ENCODE measurements at places on chromosomes 3 and 15. TPM values are rescaled to one million over a fixed set of nuclear protein-coding genes. Genes with fewer than 3 reads are reported as not detected.

- DNase-seq = no peak
Measured at GRCh38 chr3:119524931-119525662, 26.8 kb downstream of the TIMMDC1 start.

DNA sequence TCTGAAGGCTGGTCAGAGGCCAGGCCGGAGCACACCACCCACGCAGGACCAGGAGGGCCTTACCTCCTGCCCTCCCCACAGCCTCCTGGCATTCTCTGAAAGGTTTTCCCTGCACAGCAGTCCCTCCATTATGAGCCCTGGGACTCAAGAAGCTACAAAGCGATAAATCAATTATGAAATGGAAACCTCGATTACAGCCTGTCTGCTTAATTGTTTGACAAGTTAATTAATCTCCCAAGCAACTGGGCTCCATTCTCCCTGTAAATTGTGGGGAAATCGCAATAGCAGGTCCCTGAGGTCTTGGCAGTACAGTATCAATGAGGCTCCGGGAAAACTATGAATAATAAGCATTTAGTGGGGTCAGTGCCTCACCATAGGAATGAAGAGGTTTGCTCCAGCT lies 683.5 kb downstream of the NTRK3 start:
- no peak for DNase-seq

GRCh38 chr3:177689869-177690268 lies 492.6 kb upstream of the TBL1XR1 start:
- DNase-seq = no peak

- DNase-seq = no peak
Measured at GRCh38 chr15:35260941-35261340, 175.8 kb upstream of the NANOGP8 start.

DNA sequence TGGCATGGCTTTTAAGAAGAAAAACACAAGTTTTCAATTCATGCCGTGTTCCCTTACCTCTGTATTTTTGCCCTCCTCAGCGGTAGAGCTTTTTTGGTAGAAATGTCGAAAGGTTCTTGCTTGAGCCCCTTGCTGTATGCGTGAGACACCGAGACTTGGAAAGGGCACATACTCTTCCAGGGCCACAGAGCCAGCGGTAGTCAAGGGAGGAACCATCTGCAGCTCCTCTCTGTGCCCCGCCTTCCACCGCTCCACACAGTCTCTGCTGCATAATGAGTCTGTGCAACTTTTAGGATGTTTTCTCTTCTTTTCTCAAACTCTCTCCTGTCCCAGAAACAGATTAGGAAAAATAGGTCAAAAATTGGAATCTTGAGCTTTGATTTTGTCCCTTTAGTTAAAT lies 77.5 kb downstream of the LPP start:
- no peak for DNase-seq

- DNase-seq = no peak
Measured at GRCh38 chr15:25944386-25944785, 81.3 kb upstream of the ATP10A start.

DNA sequence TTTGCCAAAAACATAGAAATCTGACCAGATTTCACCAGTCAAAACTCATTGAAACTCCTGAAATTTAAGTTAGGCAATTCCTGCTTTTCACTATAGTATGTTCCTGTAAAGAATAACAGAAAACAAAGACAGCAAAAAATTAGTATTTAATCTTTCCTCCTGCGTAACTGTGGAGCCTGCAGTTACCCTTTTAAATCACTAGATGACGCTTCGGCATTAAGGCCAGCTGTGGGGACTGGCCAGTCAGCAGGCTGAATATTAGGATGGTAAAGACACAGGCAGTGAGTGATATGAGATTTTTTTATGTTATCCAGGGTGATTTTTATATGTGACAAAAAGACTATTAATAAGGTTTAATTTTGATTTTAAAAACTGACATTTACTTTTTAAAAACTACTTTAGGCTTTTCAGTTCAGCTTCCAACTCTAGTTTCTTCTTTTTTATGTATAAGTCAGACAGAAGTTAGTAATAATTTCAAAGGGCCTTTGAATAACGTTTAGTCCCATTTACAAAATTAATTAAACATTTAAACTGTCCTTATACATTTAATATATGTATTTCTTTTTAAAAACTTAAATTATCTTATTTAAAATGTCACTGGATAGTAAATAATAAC lies 165.1 kb downstream of the PPM1L start:
- no peak for DNase-seq

DNA sequence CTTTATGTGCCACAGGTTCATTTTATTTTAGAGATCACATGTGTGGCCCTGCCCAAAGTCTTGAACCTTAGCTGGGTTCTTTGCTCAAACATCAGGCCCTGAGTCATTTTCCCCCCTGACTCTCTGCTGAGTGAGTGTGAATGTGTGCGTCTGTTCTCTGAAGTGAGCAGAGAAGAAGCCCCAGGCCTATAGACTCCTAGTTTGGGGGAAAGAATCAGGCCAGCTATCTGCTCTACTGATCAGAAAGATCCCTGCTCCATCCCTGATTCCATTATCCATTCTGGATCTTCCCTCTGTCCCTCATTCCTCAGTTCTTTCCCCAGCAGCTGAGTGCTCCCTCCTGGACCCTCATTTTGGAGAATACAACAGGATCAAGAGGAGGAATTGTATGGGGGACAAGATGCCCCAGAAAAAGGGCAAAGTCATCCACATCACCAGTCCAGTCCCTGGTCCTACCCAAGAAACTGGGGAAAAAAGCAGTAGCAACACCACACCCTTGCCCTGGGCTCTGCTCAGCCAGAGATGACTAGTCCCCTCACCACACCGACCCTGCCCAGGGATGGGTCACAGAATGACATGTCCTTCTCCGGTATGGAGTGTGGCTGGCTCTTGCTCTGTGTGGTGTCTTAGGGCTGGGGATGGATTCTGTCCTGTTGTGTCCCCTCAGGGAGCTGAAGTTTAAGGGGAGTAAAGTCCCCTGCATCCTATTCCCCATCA lies 3.2 kb downstream of the DUOX1 start:
- DNase-seq = no peak

- DNase-seq = no peak
Measured at GRCh38 chr3:188319569-188319968, 165.6 kb downstream of the LPP start.

GRCh38 chr3:179323197-179324110 lies 623 bp downstream of the ZNF639 start:
- DNase-seq = peak; percentile 89

- DNase-seq = peak; percentile 85
Measured at GRCh38 chr3:190566043-190566933, 52.4 kb downstream of the IL1RAP start.

Gene NTRK3
- not detected for total RNA-seq

Gene LRCH3
- total RNA-seq = 70.2 TPM

Gene ANKRD63
- total RNA-seq = 0.42 TPM

Gene CPA3
- total RNA-seq = not detected

Gene CELSR3
- total RNA-seq = 7.4 TPM

Data from osteocyte (in vitro differentiated cells).